ENCODE measurements at places on chromosomes 13 and 19.

DNA sequence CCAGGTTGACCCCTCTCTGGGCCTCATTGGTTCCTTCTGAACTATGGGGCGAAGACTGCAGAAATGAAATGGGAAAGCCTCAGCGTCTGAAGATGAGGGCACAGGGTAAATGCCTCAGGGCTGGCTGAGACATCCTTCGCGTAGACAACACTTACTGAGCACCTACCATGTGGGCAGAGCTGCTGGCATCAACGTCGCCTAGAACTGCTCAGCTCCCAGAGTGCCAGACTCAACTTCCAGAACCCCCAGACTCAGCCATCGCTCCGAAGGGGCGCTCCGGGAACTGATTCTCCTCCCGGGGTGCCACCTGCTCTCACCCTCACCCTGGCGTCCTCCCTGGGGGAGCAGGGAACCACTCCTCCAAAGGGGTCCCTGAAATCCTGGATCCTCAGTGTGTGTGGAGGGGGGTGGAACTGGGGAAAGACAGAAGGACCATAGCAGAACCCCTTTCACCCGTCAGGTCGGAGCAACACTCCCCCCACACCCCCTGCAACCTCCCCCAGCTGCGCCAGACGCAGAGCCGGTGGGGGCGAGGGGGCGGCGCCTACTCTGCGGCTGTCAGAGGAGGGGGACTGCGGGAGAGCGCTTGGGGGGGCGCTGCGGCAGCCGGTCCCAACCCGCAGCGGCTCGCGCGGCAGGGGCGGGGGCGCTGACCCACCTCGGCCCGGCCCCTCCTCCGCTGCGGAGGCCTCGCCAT lies 8.2 kb upstream of the NFIC start:
- no peaks in the 10 kb centered on the region for H3K4me1 ChIP-seq
- H3K36me3 ChIP-seq: peaks cover 13% of the 10 kb centered on the region
- peaks cover 80% of the 10 kb centered on the region for H3K27me3 ChIP-seq
- no peak overlapping the region for H3K27ac ChIP-seq

DNA sequence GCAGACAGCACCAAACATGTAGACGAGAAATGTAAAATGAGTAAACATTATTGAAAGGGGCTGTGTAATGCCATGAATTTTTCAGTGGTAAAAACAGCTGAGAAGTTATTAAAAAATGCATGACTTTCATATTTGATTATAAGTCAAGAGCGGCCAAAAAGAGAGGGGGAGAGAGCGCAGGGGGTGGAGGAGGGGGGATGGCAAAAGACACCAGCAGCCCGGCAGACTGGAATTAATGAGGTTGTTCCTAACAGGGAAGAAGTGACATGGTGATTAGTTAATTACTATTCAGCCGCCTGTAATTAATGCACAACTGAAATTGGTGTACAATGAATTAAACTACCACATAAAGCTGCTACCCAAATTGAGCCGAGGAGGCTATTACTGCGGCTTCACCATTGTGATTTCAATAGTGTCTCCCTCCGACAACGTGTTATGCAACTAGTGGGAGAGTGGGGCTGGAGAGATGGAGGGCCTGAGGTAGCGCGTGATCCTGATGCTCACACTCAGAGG lies 89.1 kb upstream of the VSTM2B start:
- no peaks in the 10 kb centered on the region for H3K4me1 ChIP-seq
- DNase-seq: no peak
- H3K27ac ChIP-seq: no peak overlapping the region
- H3K4me3 ChIP-seq: no peak overlapping the region

DNA sequence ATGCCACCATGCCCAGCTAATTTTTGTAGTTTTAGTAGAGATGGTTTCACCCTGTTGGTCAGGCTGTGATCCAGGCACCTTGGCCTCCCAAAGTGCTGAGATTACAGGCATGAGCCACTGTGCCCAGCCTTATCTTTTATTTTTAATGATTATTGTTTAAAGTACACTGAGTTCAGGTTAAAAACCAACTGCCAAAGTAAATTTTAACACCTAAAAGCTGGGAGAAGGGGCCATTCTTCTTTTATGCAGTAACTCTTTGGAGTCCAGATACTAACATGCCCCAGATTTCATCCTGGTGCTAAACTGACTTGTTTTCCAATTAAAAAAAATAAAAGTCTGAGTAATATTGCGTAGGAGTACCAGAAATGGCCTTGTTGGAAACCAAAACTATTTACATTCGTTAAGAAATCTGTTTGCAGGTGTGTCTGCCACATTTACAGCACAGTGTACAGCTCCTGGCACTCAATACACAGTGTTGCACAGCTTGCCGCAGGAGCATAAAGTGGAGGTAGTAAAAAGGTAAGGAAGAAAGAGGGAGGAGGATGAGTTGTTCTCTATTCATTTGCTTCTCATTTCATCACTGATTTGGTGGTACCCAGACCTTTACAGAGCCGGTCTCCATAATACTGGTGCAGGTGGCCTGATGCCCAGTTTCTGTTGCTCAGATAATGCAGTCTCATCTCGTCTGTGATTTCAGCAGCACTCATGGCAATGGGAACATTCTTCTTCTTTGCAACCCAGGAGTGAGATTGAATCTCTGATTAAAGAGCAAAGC lies 108.9 kb downstream of the PCCA start:
- H3K27me3 ChIP-seq: no peaks in the 10 kb centered on the region
- H3K36me3 ChIP-seq: no peaks in the 10 kb centered on the region

DNA sequence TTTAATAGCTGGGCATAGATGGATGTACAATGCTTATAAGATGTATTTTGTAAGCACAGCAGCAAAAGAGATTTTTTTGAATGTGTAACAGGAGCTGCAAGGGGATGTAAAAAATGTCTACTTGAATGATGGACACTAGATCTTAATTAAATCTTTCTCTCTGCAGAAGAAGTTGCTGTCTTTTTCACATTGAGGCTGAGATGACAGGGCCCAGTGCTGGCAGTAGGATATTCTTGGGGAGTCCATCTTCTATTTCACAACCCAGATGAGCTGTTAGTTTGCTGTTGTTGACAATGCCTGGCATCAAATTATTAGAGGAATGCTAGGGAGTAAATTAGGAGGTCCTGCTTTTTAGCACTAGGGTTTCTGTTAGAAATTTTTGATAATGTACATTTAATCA lies 698.7 kb downstream of the SLITRK5 start:
- H3K4me3 ChIP-seq: no peak overlapping the region
- DNase-seq: no peak
- H3K36me3 ChIP-seq: no peaks in the 10 kb centered on the region

GRCh38 chr13:50846861-50847475 lies 3.5 kb upstream of the DLEU7 start:
- no peak for DNase-seq
- no peaks in the 10 kb centered on the region for H3K36me3 ChIP-seq
- no peak overlapping the region for H3K27ac ChIP-seq
- peaks cover 6% of the 10 kb centered on the region for H3K27me3 ChIP-seq
- H3K4me1 ChIP-seq: peaks cover 14% of the 10 kb centered on the region
- H3K4me3 ChIP-seq: no peak overlapping the region

- no peak for DNase-seq
- no peaks in the 10 kb centered on the region for H3K36me3 ChIP-seq
- H3K4me1 ChIP-seq: no peaks in the 10 kb centered on the region
- no peak overlapping the region for H3K4me3 ChIP-seq
- H3K27ac ChIP-seq: no peak overlapping the region
- no peaks in the 10 kb centered on the region for H3K27me3 ChIP-seq
These were observed 1620.6 kb upstream of the MIR17HG start for GRCh38 chr13:89726690-89727435.

- no peak overlapping the region for H3K27ac ChIP-seq
- 0 out of 2 replicates have a peak, but pooled peaks cover 6% of the 10 kb centered on the region for H3K4me1 ChIP-seq
- no peak overlapping the region for H3K4me3 ChIP-seq
- H3K27me3 ChIP-seq: no peaks in the 10 kb centered on the region
These were observed 138.7 kb downstream of the KDM4B start for GRCh38 chr19:5107432-5108122.

DNA sequence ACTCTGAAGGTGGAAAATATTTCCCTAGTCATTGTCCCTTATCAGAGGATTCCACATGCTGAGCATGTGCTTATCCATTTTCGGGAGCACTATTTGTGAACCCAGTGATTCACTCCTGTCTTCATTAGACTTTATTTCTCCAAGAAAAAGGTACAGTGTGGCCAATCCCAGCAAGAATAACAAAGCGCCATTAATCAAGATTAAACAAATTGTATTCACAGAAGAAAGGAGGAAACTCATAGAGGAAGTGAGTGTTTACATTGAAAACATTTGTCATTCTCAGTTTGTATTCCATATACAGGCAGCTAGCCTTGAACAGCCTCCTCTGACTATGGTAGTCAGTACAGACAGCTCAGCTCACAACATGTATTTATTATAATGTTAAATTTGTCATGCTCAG lies 1669.9 kb upstream of the SPRY2 start:
- no peak overlapping the region for H3K4me3 ChIP-seq
- no peaks in the 10 kb centered on the region for H3K36me3 ChIP-seq
- H3K4me1 ChIP-seq: peaks cover 2% of the 10 kb centered on the region
- no peak for DNase-seq

- no peak for DNase-seq
- no peak overlapping the region for H3K27ac ChIP-seq
- no peak overlapping the region for H3K4me3 ChIP-seq
- H3K36me3 ChIP-seq: no peaks in the 10 kb centered on the region
- H3K27me3 ChIP-seq: no peaks in the 10 kb centered on the region
These were observed 4.8 kb downstream of the PPP6R1 start for GRCh38 chr19:55253842-55254624.

DNA sequence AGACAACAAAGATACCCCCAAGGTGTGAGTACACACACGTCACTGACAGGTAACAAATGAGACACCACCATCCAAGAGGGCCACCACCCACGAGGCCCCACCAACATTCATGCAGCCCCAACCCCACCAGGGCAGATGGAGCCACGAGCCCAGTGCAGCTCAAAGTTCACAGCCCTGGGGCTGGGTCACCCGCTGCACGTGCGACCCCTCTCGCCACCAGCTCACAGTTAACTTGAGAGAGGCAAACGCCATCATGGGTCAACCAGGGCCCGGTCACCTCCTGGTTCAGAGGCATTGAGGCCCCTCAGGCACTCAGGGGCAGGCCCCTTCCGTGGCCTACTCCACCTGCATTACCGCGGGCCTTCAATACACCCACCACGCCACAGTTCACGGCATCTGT lies 49.8 kb downstream of the EPS15L1 start:
- no peaks in the 10 kb centered on the region for H3K27me3 ChIP-seq
- H3K4me1 ChIP-seq: no peaks in the 10 kb centered on the region
- H3K27ac ChIP-seq: no peak overlapping the region
- DNase-seq: no peak
- H3K36me3 ChIP-seq: peaks cover 17% of the 10 kb centered on the region
- no peak overlapping the region for H3K4me3 ChIP-seq

- no peak overlapping the region for H3K27ac ChIP-seq
- H3K27me3 ChIP-seq: no peaks in the 10 kb centered on the region
- no peaks in the 10 kb centered on the region for H3K4me1 ChIP-seq
- DNase-seq: no peak
These were observed 714 bp downstream of the HSH2D start for GRCh38 chr19:16144216-16144581.

DNA sequence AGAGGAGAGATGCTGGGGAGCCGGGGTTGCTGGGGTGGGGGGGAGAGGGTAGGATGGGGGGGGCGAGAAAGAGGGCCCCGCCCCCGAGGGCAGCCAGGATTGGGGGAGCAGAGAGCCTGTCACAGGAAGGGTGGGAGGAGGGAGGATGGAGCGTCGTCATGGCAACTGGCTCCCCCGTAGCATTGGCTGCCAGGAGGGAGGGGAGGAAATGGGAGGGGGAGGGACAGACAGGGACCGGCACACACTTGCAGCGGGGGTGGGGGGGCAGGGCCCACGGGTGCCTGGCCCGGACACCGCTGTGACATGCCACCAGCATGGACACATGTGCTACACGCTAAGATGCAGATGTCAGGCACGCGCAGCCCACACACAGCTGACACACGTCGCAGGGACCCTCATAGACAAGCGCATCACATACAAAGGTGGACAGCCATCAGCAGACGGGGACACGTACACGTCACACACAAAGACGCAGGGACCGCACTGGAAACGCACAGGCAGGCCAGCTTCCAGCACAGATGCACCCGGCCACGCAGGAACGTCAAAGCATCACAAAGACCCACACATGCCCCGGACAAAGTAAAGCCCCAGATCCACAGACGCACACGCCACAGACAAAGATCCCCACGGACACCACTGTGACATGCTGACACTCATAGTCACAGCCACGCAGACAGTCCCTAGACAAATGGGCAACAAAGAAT lies at the start of gene LMTK3:
LMTK3 (minus strand) TSS at position 36 of the 704 bp plus-strand sequence. CDS start 259 bp downstream, outside the sequence.
- no peaks in the 10 kb centered on the region for H3K36me3 ChIP-seq
- peak within 1 kb of the TSS; percentile 63 for H3K4me3 ChIP-seq
- H3K27ac ChIP-seq: no peak within 1 kb of the TSS
- peaks cover 10% of the 10 kb centered on the region for H3K4me1 ChIP-seq

DNA sequence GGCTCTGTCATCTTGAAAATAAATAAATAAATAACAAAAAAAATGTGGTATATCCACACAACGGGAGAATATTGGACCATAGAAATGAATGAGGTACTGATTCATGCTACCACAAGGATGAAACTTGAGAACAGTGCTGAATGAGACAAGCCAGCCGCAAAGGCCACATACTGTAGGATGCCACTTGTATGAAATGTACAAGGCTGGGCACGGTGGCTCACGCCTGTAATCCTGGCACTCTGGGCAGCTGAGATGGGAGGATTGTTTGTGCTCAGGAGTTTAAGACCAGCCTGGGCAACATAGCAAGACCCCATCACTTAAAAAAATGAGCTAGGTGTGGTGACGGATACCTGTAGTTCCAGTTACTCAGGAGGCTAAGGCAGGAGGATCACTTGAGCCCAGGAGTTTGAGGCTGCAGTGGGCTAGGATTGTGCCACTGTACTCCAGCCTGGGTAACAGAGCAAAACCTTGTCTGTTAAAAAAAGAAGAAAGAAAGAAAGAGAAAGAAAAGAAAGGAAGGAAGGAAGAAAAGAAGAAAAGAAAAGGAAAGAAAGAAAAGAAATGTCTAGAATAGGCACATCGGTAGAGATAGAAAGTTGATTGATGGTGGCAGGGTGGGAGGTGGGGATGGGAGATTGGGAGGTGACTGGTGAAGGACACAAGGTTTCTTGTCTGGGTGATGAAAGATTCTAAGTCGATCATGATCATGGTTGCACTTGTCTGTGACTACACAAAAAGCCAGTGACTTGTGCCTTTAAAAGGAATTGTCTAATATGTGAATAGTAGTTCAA lies 20.3 kb downstream of the HPN start:
- no peak for DNase-seq
- no peaks in the 10 kb centered on the region for H3K36me3 ChIP-seq

- H3K27ac ChIP-seq: no peak overlapping the region
- DNase-seq: no peak
- no peaks in the 10 kb centered on the region for H3K4me1 ChIP-seq
- no peak overlapping the region for H3K4me3 ChIP-seq
- no peaks in the 10 kb centered on the region for H3K36me3 ChIP-seq
- no peaks in the 10 kb centered on the region for H3K27me3 ChIP-seq
These were observed 417.8 kb upstream of the DACH1 start for GRCh38 chr13:72284791-72285190.

GRCh38 chr13:23735329-23735728 lies 153.9 kb downstream of the MIPEP start:
- DNase-seq: no peak
- H3K4me3 ChIP-seq: no peak overlapping the region
- H3K27ac ChIP-seq: no peak overlapping the region
- H3K27me3 ChIP-seq: no peaks in the 10 kb centered on the region
